ENCODE measurements at places on chromosomes 5 and 9.

DNA sequence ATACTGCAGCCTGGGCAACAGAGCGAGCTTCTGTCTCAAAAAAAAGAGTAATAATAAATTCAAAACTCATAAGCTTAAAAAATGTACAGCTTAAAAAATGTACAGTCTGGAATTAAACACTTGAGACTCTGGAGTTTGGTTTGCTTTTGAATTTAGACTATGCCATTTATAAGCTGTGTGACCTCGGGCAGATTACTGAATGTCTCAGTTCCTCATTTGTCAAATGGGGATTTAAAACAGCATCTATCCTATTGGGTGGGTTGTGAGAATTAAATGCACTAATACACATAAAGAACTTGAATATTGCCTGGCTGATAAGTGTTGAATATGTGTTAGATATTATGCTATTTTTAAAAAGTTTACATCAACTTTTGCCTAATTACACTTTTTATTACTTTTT lies 98.4 kb downstream of the SCAMP1 start:
- no peak for DNase-seq

DNA sequence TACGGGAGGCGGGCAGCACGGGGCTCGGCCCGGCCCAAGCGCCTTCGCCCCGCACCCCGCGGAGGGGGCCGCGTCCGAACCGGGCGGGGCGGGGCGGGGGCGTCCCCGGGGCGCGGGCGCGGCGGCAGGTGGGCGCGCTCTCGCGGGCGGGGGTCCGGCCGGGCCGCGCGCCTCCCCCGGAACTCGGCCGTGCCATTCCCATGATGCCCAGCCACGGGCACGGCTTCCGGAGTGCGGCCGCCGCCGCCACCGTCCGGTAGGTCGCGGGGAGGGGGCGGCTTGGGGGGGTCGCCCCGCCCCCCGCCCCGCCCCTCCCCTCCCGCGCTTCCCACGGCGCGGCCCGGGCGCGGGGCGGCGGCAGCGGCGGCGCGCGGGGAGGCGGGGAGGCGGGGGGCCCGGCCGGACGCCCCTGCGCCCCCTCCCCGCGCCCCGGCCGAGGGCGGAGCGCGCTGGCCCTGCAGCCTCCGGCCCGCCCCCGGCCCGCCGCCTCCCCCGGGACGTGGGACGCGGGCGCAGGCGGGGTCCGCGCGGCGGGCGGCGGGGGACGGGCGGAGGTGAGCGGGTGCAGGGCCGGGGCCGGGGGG lies at the start of gene PPP1R26:
Gene PPP1R26 (plus strand): TSS at position 314 of the 584 bp plus-strand sequence. CDS start 4,729 bp downstream, outside the sequence.
- no peak for DNase-seq

GRCh38 chr9:132591751-132592314 lies 9.4 kb downstream of the BARHL1 start:
- DNase-seq, result no peak

DNA sequence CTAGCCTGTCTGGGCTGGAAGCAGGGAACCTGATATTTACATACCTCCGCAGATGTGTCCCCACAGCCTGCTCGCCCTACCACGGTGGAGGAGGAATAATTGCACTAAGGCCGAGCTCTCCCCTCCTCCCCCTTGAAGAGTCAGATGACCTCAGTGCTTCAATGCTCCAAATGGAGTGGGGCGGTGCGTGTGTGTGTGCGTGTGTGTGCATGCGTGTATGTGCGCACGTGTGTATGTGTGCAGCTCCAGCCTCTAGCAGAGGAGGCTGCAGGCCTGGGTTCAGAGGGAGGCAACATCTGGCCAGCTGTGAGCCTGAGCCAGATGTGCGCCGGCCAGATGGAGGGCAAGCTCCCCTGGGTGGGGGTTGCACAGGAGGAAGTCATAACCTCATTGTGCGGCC lies 90.5 kb downstream of the NRG2 start:
- no peak for DNase-seq

DNA sequence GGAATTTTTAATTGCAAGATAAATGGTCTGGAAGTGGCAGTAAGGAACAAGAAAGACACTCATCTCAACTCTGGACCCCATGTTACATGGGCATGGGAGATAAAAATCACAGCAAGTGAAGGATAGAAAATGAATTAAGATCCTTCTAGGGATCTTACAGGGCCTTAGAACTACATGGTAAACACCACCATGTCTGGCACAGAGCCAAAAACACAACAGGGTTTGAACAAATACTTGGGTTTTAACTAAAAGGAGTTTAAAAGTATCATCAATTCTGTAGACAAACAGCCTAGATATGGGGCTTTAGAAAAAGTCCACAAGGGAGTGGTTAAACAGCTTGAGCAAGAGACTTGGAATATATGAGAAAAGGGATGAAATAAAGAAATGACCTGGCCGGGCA lies 366.4 kb downstream of the ARL15 start:
- no peak for DNase-seq

GRCh38 chr5:81420039-81420667 lies 26.2 kb upstream of the ACOT12 start:
- no peak for DNase-seq

DNA sequence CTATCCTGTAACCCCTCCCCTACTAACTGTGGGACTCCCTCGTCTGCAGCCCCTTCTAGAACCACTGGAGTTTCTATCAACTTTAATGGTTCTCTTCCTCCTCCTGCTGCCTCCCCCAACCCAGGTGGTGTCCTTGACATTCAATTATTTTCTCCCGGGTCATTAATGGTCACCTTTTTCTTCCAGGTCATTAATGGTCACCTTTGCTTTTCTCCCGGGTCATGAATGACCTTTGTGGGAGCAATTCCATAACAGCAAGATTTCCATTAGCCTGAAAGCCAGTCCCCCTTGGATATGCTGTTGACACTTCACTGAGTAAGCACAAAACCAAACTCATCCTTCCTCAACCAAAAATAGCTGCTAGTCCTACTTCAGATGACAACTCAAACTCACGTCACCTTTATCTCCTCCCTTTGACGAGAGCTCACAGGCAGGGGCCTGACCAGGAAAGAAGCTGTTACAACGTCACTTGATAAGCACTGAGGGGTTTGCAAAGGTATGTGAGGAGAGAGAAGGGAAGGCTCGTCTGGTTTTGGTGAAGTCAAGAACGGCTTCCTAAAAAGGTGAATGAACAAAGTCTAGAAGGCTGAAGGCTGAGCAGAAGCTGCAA lies 10.9 kb downstream of the CCDC127 start:
- DNase-seq, result no peak

DNA sequence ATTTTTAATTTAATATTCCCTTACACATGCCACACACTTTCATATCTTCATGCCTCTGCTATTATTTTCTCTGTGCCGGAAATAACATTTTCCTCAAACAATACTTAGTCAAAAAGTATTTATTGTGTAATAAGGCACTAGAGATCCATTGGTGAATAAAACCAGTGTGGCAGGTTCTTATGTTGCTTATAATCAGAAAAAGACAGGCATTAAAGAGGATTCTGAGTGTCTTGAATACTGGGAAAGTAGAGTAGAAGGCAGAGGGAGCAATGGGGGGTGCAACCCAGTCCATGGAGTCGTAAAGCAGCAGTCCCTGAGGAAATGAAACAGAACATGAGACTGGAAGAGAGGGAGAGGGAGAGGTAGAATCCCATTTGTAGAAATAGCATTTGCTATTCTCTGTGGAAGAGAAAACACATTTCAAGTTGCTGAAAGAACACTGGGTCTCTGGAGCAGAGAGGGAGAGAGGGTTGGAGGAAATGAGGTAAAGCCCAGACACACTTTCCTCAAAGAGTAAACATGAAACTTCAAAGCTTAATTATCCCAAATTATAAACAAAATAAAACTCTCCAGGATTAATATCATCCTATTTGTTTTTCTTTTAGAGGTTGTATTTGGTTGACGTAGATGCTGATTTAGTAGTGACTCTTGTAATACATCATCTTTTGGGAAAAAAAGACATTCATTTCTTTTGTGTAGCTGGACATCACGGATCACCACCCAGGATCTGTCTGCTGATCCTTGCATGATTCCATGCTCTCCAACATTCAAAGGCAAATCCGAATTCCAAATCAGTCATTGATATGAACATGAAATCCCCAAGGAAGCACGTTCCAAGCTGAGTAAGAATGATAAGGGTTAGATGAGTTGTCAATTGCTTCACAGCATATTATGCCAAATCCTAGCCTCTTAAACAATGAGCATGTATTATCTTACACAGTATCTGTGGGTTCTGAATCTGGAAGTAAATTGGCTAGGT lies 37.4 kb upstream of the GRAMD2B start:
- DNase-seq, result no peak

GRCh38 chr9:36188212-36188611 lies 2.5 kb upstream of the CLTA start:
- DNase-seq, result no peak

DNA sequence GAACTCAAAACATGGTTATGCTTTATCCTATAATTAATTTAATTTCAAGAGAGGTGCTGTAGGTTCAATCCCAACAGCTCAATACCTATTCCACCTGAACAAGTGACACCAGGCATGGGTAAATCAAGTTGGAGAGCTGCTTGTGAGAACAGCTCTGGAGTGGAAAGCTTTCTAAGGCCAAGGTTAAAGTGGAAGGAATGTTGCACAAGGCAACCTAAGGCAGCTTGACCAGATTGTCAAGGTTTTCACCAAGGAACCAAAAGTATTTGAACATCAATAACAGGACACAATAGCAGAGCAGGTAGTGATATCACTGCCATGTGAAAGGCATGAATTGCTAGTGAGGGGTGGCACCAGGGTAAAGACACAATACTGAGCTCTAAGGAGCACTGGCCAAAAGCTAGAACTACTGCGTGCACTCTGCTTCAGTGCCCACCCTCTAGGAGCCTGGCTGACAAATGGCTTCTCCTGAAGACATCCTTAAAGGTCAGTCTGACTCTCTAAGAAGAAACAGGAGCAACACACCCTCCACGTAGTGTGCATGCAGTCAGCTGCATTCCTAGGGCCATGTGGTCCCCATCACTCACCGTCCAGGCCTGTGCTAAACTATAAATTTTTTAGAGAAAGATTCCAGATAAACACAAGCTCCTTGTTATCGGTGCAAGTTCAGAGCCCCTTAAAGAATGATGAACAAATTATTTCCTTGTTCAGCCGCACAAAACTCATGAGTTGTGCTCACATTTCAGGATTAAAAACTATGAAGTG lies 677.7 kb upstream of the KLF4 start:
- DNase-seq, result no peak

- no peak for DNase-seq
Observed at GRCh38 chr5:24314106-24314505, 330.7 kb downstream of the CDH10 start.

DNA sequence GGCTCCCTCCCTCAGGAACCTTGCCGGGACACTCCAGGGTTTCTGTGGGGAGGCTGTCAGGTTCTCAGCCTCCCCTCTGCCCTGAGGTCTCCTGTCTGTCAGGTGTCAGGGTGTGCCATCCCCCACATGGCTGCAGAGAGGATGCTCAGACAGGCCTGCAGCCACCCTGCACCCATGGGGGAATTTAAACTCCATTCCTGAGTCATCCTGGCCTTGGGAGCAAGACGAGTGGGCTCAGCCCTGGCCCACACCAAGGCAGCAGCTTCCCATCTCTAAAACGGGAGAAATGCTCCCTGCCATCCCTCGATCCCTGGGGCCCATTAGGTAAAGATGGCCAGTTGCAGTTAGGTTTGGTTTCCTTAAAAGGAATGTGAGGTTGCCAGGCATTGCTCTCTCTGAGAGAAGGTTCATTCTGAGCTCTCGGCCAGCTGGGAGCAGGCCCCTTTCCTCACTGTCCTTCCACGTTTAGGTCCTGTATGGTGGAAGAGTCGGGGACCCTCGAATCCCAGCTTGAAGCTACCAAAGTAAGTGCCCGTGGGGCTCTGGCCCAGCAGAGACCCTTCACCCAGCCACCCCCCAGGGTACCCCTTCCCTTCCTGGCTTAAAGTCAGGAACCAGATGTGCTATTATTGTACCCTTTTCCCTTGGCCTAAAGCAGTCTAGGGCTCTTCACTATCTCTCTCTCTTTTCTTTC lies 26.6 kb downstream of the DYNC2I2 start:
- DNase-seq, result no peak

DNA sequence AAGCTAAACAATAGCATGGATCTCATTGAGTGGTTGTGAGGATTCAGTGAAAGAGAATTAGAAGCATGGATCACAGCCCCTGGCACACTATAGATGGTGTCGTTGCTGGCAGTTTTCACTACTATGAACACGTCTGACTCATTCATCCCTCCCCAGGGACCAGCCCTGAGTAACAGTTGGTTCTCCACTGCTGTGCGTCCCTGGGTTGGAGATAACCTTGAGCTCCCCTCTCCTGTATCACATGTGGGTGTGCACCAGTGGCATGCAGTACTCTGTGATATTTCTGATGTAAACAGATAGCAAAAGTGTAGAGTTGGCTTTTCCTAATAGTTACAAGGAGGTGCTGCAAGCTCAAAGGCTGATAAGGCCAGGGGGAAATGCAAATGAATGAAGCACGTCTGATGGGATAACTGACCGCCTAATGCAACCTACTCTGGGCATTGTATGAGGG lies 8.8 kb upstream of the LCP2 start:
- DNase-seq, result no peak

GRCh38 chr5:78501411-78502352 lies 141.3 kb downstream of the SCAMP1 start:
- DNase-seq, result no peak

DNA sequence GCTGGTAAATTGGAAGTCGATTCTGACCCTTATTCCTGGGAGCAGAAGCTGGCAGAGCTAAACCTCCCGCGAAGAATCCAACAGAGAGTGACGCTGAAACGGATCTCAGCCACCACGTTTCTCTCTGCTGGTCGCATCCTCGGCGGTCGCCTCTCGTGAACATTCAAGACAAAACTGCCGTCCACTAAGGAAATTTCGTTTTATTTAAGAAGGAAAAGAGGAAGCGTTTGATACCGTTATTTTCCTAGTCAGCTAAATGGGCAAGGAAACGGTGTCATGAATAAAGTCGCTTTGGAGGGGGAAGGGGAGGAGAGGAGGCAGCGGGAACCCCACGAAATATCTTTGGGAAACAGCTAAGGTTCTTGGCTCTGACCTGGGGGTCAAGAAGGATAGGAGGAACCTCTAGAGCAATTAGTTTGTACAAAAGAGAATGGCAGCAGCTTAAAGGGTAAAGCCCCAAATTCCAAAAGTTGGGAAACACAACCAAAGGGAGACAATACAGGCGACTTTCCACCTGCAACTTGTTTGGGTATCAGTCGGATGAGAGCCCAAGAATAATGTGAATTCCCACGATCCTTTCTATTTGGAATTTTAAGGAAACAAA lies 1.9 kb downstream of the FOXB2 start:
- DNase-seq, result no peak

DNA sequence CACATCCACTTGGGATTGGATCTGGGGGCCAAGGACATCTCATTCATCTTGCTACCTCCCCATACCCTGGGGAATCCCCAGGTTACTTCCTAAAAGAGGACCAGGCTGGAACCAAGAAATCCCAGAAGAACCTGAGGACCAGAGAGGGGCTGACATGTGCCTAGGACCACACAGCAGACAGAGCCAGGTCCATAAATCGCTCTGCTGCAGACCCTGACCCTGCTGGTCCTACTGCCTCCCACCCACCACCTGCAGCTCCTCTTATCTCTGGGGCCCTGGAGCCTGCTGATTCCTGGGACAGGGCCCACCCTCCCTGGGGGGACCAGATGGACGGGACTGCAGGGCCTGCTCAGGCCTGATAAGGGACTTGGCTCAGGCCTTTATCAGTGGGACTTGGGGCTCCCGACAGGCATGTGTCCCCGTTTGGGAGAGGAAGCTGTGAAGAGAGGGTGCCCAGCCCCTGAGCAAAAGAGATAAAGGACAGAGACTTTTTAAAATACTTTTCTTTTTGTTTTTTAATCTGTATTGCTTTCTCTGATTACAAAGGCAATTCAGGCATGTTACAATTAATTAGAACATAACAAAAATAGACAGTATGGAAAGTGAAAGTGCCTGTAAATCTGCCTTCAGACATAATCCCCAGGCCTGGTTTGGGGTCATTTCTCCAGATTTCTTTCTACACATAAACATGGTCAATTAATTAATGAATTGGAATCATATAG lies 101.3 kb upstream of the LARP1 start:
- no peak for DNase-seq

All from activated T-cell treated with anti-CD3 and anti-CD28 coated beads for 1 hour (primary cell).